ENCODE measurements at places on chromosomes 13 and 19.
A peak's percentile ranks its signal among the peaks of the same experiment; 100 is the strongest.

GRCh38 chr13:43153436-43154090 is 130.2 kb downstream of the DNAJC15 start:
- no peak for DNase-seq

DNA sequence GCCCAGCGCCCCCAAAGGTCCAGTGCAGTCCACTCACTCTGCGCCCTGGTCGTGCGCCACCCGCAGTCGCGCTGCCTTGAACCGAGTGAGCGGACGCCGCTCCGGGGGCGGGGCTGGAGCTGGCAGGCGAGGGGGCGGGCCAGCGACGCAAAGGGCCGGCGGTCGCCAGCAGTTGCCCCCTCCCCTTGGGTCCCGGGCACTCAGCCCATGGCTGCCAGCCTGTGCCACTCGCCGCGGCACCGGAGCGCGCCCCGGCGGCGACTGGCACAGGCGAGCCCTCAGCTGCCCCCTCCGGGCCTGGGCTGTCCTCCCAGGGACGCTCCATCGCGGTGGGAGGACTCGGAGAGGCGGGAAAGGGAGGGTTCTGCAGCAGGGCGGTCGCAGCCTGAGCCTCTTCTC is at the start of gene S1PR5:
TSS of gene S1PR5 (minus strand) at position 87 of the 399 bp plus-strand sequence. CDS start 2,436 bp downstream, outside the sequence.
- peak; percentile 73 for DNase-seq

DNA sequence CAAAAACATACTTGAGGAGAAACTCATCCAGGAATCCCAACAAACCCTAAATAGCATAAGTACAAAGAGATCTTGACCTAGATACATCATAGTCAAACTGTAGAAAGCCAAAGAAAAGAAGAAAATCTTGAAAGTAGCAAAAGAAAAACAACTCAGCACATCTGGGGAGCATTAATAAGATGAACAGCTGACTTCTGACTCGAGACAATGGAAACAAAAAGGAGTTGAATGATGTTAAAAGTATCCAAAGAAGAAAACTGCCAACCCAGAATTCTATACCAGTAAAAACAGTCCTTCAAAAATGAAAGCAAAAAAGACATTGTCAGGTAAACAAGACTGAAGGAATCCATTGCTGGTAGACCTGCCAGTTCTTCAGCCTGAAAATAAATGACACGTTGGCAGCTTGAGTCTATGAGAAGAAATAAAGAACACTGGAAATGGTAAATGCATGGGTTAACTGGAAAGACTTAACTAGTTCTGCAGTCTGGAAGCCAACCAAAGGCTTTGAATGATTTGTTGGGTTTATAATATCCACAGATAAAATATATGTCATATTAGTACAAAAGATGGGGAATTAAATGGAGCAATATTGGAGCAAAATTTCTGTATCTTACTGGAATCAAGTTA is 46.8 kb downstream of the TSSK6 start:
- no peak for DNase-seq

- DNase-seq = no peak
Observed at GRCh38 chr13:31172535-31172934, 10.8 kb upstream of the HSPH1 start.

GRCh38 chr13:37241786-37242185 is 136.3 kb upstream of the CSNK1A1L start:
- DNase-seq = no peak

Measured in occipital lobe (tissue), 3 donors.